ENCODE measurements at places on chromosomes 5 and 9.

- DNase-seq = no peak
Observed at GRCh38 chr9:93809204-93809940, 145.8 kb downstream of the BARX1 start.

GRCh38 chr9:114754581-114754980 lies 51.3 kb downstream of the TNFSF15 start:
- no peak for DNase-seq

DNA sequence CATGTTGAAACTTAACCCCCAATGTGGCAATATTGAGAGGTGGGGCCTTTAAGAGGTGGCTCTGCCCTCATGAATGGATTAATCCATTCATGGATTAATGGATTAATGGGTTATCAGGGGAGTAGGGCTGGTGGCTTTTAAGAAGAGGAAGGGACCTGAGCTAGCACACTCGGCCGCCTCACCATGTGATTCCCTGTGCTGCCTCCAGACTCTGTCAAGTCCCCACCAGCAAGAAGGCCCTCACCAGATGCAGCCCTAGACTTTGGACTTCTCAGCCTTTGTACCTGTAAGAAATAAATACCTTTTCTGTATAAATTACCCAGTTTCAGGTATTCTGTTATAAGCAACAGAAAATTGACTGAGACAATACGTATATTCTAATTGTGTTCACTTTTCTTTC lies 272.2 kb upstream of the DMRT1 start:
- DNase-seq = no peak

DNA sequence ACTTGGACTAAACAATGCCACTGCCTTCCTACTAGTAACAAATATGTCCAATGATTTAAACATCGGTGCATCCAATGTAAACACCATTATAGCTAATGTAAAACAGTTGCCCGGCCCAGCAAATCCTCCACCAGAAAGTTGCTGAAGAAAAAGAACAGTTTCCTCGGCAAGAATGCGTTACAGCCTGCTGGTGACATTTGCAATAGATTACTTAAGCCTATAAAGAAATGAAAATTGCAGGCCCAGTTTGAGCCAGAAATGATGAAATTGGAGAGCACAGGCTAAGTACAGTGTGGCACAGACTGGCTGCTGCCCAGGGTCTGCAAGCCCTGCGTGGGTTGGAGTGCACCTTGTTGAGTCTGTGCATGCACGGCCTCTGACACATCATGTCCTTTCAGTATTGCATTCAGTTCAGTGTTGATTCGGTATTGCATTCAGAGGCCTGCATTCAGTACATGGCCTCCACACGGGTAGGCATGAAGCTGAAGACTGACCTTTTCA lies 406.0 kb upstream of the KLF4 start:
- no peak for DNase-seq

DNA sequence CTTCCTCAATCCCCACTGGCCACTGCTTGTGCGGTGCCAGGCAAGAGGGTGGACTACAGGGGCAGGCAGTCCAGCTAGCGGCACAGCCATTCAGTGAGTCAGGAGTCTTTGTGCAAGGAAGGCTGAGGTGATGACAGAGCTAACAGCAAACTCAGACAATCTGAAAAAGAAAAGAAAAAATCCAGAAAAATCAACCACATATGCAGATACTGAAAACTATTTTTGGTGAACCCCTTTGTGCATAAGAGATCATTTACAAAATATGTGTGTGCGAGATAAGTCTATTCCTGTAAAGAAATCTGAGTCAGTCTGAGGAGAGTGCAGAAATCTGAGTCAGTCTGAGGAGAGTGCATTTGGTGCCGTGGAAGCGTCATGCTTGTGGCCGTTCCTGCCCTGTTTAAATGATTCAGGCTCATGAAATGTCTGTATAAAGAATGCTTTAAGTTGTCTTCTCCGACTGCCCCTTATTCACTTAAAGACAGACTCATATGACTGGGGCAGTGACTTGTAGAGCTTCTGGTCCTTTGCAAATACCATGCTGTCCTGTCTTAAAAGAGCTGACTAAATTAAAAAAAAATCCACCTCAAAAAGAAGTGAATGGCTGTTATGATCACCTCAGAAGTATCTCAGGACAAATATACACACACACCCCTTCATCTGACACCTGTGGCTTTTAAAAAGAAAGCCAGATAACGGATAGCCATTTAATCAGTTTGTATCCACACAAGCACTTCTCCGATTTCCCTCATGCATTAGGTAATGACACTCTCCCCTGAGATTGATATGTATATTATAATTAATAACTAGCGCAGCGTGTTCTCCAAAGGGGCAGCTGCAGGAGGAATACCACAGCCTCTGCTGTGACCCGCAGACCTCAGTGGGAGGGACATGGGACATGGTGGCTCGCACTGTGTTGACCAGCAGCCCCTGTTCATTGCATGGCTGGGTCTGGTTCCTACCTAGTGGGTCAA lies 47.3 kb downstream of the TRIO start:
- DNase-seq = no peak

GRCh38 chr9:3415906-3416305 lies 109.9 kb downstream of the RFX3 start:
- no peak for DNase-seq

DNA sequence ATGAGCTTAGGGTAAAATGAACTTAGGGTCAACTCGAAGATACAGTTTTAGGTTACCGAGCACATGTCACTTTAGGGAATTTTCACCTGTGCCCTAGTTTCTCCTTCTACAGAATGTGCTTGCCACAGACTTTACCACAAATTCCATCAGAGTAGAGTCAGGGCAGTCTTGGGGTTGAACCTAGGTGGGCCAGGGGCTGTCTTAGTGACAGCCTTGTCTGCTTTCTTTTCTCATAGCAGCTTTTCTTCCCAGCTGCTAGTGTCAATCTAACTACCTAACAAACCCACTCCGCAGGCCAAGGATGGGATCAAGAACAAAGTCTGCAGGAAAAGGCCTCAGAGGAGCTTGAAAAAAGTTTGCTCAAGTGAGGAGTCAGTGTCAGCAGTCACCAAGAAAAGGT lies 458.1 kb upstream of the CDH18 start:
- DNase-seq = no peak

- no peak for DNase-seq
Observed at GRCh38 chr5:78753093-78753531, 104.5 kb upstream of the LHFPL2 start.

Data from stimulated activated CD8-positive, alpha-beta memory T cell treated with anti-CD3 and anti-CD28 coated beads, Interleukin-4, amount 100 ng/mL, for 1 hour (primary cell).